ENCODE measurements at places on chromosomes 5 and 9.

GRCh38 chr9:132809677-132810271, 68.3 kb downstream of the AK8 start:
- no peak for DNase-seq

- DNase-seq = no peak
These were observed 19.6 kb downstream of the SPARC start for GRCh38 chr5:151667083-151667482.

DNA sequence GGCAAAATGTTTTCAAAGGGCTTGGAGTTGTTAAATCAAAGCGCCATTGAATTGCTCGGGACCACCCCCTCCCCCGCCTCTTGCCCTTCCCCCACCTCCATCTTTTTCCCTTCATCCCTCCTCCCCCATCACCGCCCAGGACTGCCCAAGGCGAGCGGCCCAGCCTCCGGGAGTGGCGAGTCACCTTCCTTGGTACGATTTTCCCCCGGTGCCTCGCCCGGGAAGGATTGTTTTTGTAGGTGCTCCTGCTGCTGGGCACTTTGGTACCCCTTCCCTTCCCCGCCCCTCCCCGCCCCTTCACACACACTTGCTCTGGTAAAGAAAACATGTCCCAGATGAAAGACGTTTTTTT, 61.2 kb downstream of the TMEM174 start:
- DNase-seq = no peak

GRCh38 chr9:125189011-125189360, 617 bp downstream of the PPP6C start:
- no peak for DNase-seq

- DNase-seq = no peak
These were observed 4.6 kb upstream of the LURAP1L start for GRCh38 chr9:12770261-12770660.

- DNase-seq = no peak
These were observed 7.7 kb downstream of the ENTPD8 start for GRCh38 chr9:137433349-137433915.

GRCh38 chr9:14992516-14992915, 82.3 kb upstream of the FREM1 start:
- no peak for DNase-seq

DNA sequence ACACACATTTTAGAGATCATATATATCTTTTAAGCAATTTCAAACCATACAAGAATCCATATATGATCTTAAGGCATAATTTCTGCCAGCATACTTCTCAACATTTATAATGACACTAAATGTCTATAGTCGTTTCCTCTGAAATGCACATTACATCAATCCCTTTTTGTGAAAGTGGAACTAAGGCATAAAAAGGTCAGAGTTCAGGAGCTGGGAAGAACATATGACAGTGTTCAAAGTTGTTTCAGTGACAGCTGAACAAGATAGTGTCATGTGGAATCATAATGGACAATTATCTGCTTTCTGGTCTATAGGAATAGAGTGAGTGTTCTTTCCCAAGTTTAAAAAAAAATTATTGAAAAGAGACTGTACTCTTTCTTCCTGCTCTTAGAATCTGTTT, 2.4 kb upstream of the MOB3B start:
- no peak for DNase-seq

GRCh38 chr5:134099939-134100282, 14.6 kb upstream of the TCF7 start:
- no peak for DNase-seq

- no peak for DNase-seq
These were observed 32.0 kb upstream of the DHFR start for GRCh38 chr5:80686757-80687156.

- DNase-seq = no peak
These were observed 207.5 kb upstream of the TBCA start for GRCh38 chr5:77983482-77984199.

GRCh38 chr5:107466233-107466769, 204.4 kb downstream of the EFNA5 start:
- no peak for DNase-seq

- no peak for DNase-seq
These were observed 1.1 kb downstream of the HRCT1 start for GRCh38 chr9:35906923-35907699.
